ENCODE measurements at places on chromosomes 3 and 15.

- DNase-seq: no peak
These were observed 38.3 kb downstream of the MTHFS start for GRCh38 chr15:79858469-79858868.

- DNase-seq: no peak
These were observed 351 bp downstream of the INSYN1 start for GRCh38 chr15:73752806-73753193.

GRCh38 chr3:122973893-122974615, 53.5 kb downstream of the SEMA5B start:
- DNase-seq: no peak

DNA sequence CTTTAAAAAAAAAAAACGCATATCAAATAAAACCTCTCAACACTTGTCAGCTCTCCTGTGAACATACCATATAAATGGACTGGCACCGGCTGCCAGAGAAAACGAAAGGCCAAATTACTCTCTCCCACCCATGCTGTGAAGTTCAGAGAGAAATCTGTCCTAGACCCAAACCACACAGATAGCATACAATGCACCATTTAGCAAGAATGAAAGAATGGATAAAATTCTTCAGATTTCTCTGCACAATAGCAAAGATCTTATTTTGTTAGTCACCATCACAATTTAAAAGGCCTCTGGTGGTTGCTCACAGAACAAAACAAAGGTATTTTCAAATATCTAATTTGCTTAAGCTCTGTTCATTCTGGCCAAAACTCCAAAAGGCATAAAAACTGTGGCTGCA, 93.9 kb upstream of the BHLHE40 start:
- no peak for DNase-seq

DNA sequence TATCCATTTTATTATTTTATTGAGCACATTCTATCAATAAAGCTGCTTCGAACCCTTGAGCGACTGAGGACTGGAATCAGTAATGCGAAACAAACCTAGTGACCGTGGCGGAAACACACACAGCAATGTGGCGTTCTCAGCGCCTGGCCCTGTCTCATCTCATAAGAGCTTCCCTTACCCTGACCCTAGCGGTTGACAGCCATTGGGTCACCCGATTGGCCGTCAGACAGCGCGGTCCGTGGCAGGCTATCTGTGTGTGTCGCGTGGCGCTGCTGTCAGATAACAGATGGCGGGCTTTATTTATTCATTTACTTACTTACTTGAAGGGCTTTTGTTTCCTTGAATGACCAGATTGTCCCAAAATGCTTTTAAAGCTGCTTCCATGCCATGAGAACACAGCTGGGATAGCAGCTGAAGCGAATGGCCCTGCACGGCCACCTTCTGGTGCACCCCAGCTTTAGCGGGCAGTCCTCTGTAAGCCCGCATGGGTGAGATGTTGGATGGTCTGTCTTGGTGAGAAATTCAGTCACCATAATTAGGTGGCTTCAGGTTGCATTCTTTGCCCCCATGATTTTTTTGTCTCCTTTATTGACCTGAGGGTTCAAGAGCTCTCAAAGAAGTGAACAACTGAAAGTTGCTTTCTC, 215.5 kb upstream of the BHLHE40 start:
- DNase-seq: no peak
